ENCODE measurements at places on chromosomes 7 and 10.

DNA sequence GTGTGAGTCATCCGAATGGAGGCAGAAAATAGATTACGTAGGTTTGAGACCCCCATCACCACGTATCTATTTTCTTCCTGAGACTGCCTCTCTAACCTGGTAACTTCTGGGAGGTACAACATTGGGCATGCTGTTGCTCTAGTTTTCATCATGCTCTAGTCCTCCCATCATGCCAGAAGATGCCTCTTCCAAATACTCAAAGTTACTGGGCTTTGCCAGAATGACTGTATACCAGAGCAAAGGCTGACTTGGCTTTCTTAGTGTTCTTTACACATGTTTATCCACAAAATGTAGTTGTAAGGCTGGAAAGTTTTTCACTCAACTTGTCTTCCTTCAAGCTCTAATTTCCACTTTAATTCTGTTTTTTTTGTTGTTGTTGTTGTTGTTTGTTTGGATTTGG, 370.5 kb downstream of the MDFIC start:
- no peak for DNase-seq

- peak; percentile 2 for DNase-seq
These were observed at the start of gene FAM171A1 for GRCh38 chr10:15370856-15371701. Gene FAM171A1 (minus strand): TSS chr10:15371289. CDS start chr10:15371052, 237 bp downstream.

DNA sequence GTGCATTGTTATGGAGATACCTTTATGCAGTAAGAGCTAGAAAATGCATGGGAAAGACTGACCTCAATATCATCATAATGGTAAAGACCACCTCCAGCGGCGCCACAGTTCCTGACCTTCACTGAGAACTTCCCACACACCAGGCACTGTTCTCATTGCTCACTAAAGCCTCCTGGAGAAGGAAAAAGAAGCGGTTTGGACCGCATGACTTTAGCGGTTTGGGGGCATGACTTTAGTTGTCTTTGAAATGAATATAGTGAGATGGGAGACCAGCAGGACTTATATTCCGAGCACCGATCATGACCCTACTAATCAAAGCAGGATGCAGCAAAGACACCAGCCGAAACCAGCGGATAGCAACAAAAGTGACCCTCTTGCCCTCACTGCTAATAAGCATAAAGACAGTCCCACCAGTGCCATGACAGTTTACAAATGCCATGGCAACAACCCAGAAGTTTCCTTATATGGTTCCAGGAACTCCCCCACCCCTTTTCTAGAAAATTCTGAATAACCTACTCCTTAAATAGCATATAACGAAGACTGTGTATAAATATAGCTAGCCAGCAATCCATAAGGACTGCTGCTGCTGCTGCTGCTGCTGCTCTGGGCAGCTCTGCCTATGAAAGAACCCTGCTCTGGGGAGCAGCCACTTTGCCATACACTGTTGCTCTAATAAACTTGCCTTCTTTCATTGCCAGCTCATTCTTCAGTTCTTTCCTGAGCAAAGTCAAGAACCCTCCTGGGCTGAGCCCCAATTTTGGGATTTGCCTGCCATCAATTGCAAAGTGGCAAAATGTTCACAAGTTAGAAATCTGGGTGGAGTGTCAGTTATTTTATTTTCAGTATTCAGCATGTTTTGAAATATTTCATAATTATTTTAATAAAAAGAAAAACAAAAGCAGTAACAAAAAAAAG, 694.1 kb downstream of the SUGCT start:
- no peak for DNase-seq

DNA sequence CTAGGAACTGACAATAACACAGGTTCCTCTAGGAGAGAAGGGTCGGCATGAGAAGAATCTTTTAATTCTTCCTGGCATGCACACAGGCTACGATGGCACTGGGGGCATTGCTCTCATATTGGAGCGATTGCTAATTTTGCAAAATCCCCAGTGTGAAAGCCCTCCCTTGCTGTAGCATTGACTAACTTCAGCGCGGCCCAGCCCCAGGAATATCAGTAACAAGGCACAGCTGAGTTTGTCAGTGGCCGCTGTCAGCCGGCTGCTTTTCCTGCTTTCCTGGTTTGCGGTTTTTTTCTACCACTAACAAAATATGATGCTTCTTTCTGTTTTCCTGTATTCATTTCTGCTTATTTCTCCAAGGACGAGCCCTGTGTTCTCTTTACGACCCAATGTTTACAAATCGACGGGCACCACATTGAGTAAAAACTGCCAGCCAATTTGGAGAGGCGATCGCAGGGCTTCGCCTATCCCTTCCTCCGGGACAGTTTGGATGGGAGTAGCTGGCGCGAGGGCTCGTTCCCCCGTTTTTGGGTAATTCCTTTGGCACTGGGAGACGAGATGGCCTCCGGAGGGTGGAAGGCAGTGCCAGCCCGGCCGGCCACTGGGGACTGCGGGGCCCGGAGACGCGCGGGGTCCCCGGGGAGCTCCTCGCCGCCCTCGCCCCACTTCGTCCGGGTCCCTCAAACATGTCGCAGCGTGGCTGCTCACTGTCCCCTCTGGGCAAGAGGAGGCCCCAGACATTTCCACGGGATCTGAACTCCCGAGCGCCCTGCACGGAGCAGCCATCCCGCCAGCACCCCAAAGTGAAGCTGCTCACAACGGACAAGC, 967 bp downstream of the ADARB2 start:
- DNase-seq = no peak

DNA sequence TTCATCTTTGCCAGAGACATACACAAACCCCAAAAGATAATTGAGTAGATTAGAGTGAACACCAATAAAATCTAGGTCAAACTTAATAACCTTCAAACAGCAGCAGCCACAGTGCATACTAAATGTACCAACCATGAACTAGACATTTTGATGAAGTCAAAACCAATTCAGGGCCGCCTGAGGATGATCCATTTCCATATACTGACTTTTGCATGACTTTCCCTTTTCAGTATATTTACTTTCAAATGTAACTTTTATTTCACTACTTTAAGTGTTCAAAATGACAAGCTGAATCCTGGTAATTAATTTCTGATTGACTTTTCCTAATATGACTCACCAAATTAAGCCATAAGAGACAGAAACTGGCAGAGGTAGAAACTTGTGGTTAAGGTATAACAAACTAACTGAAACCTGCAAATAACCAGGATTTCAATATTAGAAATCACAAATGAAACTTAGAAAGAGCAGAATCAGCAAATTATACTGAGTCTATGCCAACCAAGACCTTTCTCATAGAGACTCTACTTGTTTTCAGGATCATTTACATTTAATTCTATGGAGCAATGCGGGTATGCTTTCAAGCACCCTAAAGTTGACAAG, 171.9 kb upstream of the LRRN3 start:
- no peak for DNase-seq

- DNase-seq = no peak
These were observed 7.9 kb upstream of the TSPAN13 start for GRCh38 chr7:16745645-16746044.

DNA sequence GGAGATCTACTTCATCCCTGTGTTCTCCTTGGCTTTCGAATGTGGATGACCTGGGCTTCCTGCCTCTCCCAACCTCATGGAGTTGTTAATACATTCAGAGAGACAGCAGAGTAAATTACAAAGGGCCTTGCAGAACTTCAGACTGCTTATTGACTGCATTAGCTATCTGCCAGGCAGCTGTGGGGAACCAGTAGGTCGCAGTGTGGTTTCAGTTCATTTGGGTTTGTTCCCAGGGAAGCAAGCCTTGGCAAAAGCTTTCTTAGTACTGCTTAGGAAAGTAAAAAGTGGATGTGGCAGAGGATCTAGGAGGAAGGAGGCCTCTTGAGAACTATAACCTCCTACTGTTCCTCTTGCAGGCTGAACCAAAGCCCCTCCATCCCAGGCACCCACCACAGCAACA, 9.2 kb downstream of the NPFFR1 start:
- no peak for DNase-seq

DNA sequence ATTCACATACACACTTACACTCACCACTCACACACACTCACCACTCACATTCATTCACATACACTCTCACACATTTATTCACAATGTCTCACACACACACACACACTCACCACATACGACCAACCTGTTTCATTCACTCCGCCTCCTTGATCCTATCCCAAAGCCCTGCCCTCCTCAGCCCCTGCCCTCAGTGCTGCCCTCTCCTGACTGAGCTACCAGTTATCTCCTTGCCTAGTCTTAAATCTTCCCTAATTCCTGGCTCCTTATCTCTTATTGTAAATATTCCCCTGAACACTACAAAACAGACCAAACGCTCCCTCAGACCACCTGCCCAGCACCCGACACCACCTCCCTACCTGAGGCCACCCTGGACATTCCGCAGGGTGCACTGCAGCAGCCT, 26.1 kb upstream of the C10orf120 start:
- no peak for DNase-seq

DNA sequence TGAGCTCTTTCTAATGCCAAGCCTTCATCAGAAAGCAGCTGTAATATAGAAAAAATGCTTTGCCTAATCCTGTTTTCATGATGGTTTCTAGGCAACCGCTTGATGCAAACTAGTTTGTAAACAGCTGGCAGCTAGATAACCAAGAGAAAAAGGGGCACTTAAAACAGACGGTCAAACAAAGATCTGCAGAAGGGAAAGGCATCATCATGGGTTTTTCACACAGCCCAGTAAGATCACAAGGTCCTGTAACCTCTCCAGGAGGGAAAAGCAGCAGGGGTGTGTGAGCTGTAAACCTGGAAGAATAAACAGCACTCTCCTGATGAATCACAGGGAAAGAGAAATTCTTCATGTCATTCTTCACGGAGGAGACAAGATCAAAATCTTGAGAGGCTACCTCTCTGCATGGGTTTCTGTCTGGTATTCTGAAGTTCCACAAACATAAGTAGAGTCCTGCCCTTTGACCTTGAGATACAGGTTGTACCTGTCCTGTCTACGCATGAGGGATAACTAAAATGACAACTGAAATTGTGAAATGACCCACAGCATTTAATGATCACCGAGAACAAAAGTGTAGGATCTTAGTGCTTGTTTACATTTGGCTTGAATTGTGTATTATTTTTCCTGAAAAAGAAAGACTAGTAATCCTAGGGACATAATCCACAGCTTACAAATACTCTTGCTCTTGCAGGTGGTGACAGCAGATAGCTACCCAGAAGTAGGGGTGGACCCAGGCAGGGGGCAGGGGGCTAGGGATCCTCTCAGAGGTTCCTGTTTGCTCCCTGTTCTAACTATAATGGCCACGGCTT, 48.0 kb downstream of the CREB3L2 start:
- no peak for DNase-seq

- DNase-seq = no peak
These were observed 30.1 kb downstream of the RBM33 start for GRCh38 chr7:155674556-155674955.

DNA sequence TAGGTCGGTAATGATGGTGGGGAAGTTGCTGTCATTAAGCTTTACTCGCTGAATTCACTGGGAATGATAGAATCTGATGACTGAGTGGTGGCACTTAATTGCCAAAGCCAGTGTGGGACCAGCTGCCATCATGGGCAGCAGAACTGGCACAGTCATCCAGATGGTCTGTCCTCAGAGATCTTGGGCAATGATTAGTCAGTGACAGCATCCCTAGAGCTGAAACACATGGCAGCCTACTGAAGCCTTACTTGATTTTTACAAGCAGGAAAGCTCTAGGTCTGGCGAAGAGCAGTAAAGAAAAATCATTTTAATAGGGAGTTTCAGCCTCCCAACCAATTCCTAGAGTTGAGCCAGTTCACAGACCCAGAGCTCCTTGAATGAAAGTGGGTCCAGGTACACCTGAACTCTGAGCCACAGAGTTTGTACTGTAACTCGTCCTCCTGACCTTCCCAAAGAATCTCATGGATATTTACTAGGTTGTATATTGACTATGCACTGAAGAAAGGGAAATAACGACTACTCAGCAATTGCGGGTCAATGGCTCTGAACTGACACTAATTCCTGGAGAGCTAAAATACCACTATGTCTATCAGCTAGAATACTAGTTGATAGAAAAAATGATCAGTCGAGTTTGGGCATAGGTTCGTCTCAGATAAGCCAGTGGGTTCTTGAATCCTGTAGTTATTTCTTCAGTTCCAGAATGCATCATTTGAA, 4.4 kb upstream of the ASB13 start:
- DNase-seq = no peak

GRCh38 chr7:91916051-91916440, 24.6 kb upstream of the AKAP9 start:
- no peak for DNase-seq

Data from stimulated activated CD8-positive, alpha-beta memory T cell treated with anti-CD3 and anti-CD28 coated beads, Interleukin-2, amount 100 ng/mL, for 1 hour (primary cell).